ENCODE measurements at places on chromosomes 12 and 14.

DNA sequence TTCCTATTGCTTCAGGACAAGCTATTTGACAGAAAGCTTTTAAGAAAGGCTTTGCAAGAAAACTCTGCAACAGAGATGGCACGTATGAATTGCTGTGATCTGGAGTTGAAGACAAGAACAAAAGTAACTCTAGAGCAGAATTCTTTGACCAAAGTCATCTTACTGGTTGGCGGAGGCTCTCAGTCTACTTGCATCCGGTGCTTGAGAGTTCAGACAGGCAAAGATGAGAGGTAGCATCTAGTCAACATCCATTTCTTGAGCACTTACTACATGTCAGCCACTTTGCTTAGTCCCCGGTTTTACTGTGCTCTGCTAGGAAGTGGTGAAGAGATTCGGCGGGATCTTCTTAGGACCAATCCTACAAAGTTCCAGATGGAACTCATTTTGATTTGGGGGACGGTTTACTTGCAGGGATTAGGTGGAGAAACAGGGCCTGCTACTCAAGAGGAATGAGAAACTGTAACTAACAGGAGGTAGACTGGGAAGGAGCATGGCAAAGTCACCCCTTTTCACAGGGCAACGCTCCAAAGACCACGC, 404 bp upstream of the CCDC91 start:
- no peak for DNase-seq

- peak; percentile 74 for DNase-seq
These were observed 371.2 kb downstream of the BTG1 start for GRCh38 chr12:91774434-91774921.

DNA sequence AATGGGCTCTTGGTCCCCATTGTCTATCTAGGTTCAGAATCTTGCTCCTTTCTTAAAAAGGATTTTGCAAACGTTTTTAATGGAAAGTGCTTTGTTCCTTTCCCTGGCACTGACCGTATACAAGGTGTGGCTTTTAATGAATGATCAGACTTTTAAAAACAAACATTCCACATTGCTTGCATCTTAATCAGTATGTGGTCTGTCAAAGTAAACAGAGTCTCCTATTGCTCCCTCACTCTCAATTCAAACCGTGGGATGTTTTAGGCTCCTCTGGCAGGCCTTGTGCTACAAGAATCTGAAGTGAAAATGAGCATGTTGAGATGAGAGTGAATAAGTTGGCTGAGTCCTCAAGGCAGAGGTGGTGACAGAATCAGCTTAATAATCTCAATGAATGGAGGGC, 107.0 kb downstream of the VRK1 start:
- no peak for DNase-seq

- DNase-seq: peak; percentile 59
These were observed 127.7 kb downstream of the ZFP36L1 start for GRCh38 chr14:68665131-68665530.

GRCh38 chr14:20379743-20380142, 33.6 kb downstream of the TEP1 start:
- DNase-seq: no peak

Measured in cardiac fibroblast (primary cell).